HFFc6 (cell line): ENCODE measurements at places on chromosomes 13 and 19. TPM values are rescaled to one million over a fixed set of nuclear protein-coding genes. Genes with fewer than 3 reads are reported as not detected.

FCAR gene
- not detected in 3 replicates for total RNA-seq

C19orf73 gene
- 0.42 to 1.4 TPM (median 1.1 TPM) in 3 replicates for total RNA-seq

PTH2 gene
- total RNA-seq = not detected in 3 replicates

NLRP11 gene
- total RNA-seq = 0.05 TPM in 1 of 3 replicates, not detected in the others

CCL25 gene
- not detected in 2 replicates for total RNA-seq

KLK8 gene
- total RNA-seq = not detected in 3 replicates

HIPK4 gene
- total RNA-seq = 0.11 TPM in 1 of 2 replicates, not detected in the other
